Forelimb muscle (tissue), 1 donor: ENCODE measurements at places on chromosomes 2 and 18.

DNA sequence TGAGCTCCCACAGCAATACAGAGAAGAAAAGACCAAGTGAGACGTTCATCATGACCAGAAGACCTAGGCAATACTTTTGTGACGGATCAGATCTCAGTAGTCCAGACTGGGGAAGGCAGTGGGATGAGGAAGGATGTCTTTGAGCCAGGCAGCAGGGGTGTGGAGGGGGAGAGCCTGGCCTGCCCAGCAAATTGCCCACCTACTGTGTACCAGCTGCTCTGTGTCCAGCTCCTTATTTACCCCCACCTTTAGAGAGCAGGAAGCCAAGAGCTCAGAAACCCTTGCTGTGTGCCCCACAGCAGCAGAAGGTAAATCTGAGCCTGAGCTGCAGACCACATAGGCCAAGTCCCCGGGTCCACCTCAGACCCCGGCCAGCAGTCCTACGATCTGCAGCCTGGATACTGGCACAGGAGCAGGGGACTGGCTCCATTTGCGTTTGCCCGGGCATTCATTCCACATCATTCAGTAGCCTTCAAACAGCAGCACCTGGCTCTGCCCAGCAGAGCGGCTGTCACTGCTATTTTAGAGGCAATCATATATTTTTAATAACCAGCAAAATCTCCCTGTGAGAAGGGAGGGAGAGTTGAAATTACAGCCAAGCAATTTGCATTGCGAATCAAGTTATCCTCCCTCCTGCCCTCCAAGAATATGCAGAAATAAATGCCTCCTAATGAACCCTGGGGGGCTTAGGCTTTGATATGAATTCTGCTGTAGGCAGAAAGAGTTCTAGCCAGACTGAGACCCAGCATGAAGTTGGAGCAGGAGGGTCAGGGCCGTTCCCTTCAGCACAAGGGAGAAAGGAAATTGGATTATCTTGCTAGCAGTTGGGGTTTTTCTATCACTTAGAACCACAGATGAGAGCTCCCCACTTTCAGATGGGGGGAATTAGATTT is 110.0 kb upstream of the FZD7 start:
- no peak for DNase-seq

DNA sequence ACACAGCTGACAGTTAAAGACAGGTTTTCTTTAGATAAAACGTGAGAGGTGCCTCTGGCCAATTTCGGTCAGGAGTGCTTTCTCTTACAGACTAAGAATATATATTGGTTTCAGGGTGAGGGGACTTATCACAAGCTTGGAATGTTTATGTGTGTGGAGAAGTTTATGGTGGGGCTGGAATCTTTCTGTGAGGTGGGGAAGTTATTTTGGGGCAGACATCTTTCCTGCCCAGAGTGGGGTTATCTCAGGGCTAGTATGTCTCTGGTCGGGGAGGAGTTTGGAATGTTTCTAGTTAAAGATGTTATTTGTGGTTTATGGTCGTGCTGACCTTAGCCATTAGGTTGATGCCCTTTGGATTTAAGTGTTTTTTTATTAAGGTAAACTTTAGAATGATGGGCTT is 115.2 kb downstream of the SLC5A7 start:
- no peak for DNase-seq

DNA sequence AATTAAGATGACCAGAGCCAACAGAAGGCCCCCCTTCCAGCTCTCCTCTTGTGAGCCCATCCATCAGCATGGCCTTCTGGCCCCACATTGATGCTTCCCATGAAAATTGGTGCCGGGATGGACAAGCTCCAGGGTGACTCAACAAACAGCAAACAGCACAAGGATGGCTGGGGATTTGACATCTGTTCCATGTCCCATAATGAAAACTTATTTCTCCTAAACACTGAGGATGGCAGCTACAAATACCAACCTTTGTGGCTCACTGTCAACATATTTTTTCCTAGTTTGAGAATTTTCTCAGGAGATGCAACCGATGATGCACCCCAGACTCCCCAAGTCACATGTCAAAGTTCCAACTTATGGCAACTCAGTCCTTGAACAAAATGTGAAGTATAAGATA is 169.6 kb upstream of the SIX2 start:
- no peak for DNase-seq

GRCh38 chr18:59051470-59052165 is 88.1 kb upstream of the SEC11C start:
- no peak for DNase-seq

DNA sequence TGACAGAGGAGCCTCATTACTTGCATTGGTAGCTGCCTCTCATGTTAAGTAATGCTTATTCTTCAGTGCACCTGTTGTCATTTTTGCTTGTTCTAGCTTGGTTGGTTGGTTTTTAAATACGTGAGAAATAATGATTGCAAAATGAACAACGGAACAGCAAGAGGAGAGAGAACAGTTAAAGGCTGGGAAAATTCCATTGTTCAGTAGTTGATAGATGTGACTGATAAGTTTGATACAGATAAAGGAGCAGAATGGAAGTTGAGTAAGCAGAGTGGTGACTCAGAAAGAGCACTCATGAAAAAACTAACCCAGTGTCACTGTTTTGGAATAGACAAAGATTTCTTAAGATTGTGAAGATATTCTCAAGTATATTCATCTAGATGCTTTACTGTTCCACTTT is 50.5 kb downstream of the MTA3 start:
- DNase-seq: no peak

DNA sequence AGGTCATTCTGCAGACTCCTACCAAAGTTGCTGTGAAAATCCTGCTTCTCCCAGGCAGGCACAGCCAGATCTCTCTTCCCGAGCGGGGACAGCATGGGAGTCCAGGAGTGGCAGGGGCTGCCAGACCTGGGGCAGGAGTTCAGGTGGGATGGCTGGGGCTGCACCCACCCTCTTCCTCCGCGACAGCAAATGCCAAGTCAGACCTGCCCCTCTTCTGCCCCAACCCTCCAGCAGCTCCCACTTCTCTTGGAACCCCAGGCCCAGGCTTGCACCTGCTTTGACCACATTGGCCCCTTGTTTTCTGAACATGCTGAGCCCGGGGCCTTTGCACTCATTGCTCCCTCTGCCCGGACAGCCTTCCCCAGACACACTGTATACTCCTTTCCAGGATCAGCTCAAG is 288.2 kb upstream of the HS6ST1 start:
- DNase-seq: no peak

GRCh38 chr2:17231394-17231965 is 286.8 kb downstream of the RAD51AP2 start:
- DNase-seq: no peak
